NCI-H1105 treated with DMSO at 0.1 percent for 48 hours (cell line): ENCODE measurements at places on chromosomes 3 and 15.

GRCh38 chr15:33309602-33310276, 1.0 kb upstream of the RYR3 start:
- DNase-seq: no peak

- DNase-seq: no peak
These were observed 2.4 kb downstream of the SLC6A6 start for GRCh38 chr3:14404631-14405359.

GRCh38 chr3:65581313-65581712, 457.4 kb downstream of the MAGI1 start:
- DNase-seq: no peak

- DNase-seq: no peak
These were observed 53.7 kb downstream of the RGMA start for GRCh38 chr15:93035092-93035915.

GRCh38 chr15:74291101-74292071, 55.3 kb downstream of the CCDC33 start:
- DNase-seq: no peak

DNA sequence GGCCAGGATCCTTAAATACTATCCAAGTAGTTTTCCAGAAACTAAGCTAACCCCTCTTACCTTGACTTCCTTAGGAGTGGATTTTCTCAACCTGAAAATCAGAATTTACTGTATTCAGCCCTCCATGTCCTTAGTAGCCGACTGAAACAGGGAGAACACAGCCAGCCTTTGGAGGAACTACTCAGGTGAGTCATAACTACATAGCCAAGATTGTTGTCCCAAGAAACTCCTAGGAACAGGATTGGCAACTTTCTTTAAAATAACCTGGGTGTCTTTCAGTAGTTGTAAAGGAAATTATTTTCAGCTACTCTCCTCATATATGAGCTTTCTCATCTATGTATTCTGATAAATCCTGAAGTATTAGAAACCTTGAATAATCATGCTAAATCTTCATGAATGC, 22.3 kb downstream of the FANCD2OS start:
- no peak for DNase-seq

DNA sequence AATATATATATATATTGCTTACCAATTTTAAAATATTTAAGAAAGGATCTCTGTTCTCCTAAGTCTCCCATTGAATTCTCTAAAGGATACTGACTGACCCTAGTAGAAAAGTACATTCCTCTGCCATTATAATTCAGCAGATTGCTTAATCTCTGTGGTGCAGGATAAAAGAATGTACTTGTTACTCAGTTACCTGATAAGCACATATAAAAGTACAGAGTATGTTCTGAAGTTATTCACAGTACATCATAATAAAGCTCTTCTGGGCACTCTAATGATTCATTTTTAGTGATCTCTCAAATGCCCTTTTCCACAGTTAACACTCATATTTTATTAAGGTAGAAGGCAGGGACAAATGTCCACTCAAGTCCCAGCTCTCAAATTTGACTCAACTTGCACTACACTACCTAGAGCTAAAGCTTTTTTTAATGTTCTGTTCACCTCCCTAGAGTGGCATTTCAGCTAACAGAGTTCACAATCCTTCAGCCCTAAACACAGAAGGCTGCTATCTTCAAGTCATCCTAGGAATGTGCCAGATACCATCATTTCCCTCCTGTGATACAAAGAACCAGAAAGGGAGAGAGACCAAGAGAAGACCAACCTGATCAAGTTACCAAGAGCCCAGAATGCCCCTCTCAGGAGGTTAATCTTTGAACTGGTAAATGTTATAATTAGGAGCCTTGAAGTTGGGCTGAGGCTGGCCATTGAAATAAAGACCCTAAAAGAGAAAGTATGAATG, 53.3 kb downstream of the MEIS2 start:
- no peak for DNase-seq
